ENCODE measurements at places on chromosomes 7 and 10.

DNA sequence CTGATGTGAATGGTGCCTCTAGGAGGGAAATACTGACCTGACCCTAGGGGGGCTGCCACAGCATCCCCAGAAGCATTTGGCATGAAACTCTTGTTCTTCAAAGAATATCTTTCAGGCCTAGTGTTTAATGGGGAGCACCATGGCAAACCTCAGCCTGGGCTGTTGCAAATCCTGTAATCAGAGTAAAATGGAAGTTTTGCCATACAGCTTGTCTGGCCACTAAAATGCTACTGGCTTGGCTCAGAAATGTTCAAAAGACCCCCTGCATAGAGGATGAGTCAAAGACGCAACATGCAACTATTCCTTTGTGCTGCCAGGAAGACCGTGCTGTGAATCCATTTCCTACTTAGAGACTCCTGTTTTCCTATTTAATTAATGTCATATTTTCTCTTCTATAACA is 26.7 kb downstream of the HECW1 start:
- DNase-seq = no peak

DNA sequence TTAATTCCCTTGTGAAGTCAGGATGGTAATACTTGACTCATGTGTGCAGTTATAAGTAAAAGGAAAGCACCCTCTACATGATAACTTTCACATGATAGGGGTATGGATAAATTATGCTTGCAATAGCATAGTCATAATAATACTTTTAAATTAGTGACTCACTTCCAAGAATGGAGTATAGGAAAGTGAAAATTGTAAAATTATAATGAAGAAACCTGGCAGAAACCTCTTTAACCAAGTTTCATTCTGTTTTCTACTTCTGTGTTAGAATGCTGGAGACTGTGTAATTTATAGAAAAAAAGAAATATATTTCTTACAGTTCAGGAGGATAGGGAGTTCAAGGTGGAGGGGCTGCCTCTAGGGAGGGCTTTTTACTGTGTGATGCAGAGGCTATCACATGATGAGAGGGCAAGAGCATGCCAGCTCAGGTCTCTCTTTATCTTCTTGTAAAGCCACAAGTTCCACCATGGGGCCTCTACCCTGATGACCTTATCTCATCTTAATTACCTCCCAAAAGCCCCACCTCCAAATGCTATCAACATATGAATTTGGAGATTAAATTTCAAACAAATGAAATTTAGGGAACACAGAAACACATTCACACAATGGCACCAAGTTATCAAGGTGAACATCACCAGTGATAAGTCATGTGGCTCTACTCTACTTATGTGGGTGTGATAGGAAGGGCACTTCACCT is 43.2 kb downstream of the HDAC9 start:
- DNase-seq = no peak

GRCh38 chr7:155368894-155369600 is 71.4 kb downstream of the INSIG1 start:
- DNase-seq = no peak

DNA sequence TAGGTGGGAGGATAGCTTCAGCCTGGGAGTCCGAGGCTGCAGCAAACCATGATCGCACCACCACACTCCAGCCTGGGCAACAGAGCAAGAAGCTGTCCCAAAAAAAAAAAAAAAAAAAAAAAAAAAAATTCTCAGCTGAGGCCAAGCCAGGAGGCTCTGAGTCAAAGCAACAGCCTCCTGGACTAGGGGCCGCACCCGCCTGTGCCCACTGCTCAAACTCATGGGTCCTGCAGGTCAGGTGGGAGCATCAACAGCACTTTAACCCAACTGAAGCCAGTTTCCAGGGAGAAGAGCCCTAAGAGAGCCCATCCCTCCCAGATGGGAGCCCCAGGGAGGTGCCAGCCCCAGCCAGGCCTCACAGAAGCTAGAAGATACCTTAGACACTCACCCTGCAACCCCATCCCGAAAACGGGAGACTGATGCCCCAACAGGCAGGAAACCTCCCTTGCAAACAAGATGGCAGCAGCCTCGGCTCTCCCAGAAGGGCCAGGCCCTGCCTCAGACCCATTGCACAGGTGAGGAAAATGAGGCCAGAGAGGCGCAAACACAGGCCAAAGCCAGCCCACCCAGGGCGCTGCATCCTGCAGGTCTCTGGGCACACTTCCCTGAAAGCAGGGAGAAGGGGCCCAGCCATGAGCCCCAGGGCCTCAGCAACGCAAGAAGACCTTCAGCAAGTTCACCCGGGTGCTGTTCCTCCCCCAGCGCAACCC is 11.0 kb downstream of the PDGFA start:
- no peak for DNase-seq

GRCh38 chr7:27925573-27926201 is 185.7 kb downstream of the TAX1BP1 start:
- no peak for DNase-seq

- no peak for DNase-seq
Measured at GRCh38 chr7:98976396-98977185, 98.3 kb downstream of the TRRAP start.

- no peak for DNase-seq
Measured at GRCh38 chr7:83794829-83795228, 145.9 kb upstream of the SEMA3E start.

GRCh38 chr10:12401466-12401865 is 52.1 kb downstream of the CAMK1D start:
- no peak for DNase-seq

DNA sequence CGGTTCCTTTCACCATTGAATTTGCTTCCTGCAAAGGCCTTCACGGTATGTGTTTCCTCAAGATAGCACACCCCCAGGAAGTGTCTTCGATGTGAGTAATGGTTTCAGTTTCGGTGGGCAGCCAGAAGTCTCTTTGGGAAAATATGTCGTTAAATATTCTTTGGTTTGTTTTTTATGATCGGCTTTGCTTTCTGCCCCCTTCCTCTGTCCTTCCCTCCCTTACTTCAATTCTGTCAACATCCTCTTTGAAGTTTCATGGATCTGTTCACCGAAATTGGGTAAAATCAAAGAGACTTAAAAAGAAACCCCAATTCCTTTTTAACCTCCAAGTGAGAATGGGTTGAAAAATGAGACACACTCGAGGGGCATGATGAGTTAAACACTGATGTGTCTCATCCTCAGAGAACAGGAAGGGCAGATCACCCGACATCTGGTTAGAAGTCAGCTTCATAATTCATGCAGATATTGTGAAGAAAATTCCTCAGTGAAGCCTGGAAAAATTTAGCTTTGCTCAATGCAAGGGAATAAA is 170.8 kb upstream of the HABP2 start:
- no peak for DNase-seq

DNA sequence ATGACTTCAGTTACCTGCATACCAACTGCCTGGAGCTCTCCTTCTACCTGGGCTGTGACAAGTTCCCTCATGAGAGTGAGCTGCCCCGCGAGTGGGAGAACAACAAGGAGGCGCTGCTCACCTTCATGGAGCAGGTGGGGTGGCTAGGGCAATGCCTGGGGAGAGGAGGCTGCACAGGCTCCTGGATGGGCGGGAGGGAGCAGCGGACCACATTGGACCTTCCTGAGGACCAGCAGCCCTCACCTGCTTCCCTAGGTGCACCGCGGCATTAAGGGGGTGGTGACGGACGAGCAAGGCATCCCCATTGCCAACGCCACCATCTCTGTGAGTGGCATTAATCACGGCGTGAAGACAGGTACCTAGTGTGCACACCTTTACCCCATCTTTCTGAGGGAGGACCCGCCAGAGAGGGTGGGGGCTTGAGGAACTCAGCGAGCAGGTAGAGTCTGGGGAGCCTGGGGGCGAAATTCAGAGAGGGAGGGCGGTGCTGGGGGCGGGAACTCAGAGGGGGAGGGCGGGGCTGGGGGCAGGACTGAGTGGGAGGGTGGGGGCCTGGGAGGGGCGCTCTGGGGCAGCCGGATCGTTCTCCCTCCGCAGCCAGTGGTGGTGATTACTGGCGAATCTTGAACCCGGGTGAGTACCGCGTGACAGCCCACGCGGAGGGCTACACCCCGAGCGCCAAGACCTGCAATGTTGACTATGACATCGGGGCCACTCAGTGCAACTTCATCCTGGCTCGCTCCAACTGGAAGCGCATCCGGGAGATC is 9.0 kb downstream of the AEBP1 start:
- no peak for DNase-seq
